ENCODE measurements at places on chromosomes 5 and 9.

DNA sequence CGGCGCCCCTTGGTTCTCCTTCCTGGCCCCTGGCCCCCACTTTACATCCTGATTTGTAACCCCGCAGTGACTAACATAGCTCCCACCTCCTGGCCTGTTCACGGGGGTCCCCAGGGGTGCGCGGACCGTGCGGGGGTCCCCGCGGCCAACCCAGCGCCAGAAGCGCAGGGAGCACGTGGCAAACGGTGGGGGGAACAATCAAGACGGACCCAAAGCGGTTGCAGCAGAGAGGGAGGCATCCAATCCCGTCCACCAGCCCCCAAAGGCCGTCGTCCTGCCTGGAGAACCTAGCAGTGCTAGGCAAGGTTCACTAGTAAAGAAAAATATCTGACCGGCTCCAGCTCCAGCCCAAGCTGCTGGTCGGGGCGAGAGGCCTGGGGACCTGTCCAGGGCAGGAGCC lies 201.5 kb downstream of the AUH start:
- DNase-seq: no peak

DNA sequence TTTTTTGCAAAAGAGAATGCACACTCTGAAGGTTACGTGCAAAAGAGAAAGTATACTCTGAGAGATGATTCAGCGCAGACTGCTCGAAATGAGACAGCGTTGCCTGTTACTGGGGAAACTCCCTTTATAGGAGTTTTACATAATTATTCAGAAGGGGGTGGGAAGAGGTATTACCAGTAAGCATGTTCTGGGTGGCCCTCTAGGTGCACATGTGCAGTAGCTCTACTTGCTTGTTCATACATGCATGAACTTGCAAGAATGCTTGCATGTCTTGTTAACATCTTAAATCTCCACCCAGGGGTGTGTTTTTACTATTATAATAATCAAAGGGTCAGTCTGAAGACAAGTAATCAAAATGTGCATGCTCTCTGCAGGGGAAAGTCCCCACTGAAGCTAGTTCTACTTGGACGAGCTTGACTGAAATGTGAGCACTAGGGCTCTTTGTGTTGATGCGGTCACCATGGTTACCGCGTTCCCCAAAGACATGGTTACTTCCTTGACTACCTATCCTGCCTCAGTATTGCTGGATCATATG lies 75.5 kb downstream of the SGCD start:
- no peak for DNase-seq

DNA sequence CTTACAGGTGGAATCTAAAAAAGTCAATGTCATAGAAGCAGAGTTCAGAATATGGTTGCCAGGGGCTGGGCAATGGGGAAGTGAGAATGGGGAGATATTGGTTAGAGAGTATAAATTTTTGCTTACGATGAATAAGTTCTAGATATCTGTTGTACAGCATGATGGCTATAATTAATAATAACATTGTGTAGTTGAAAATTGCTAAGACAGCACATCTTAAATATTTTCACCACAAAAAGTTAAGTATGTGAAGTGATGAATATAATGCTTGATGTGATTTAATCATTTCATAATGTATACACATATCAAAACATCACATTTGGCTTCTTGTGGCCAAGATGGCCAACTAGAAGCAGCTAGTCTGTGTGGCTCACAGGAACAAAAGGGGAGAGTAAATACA lies 425.9 kb upstream of the ACO1 start:
- DNase-seq: no peak

GRCh38 chr5:145775893-145776444 lies 59.2 kb downstream of the PRELID2 start:
- DNase-seq: no peak

GRCh38 chr9:124359855-124360678 lies 55.2 kb downstream of the PSMB7 start:
- no peak for DNase-seq

DNA sequence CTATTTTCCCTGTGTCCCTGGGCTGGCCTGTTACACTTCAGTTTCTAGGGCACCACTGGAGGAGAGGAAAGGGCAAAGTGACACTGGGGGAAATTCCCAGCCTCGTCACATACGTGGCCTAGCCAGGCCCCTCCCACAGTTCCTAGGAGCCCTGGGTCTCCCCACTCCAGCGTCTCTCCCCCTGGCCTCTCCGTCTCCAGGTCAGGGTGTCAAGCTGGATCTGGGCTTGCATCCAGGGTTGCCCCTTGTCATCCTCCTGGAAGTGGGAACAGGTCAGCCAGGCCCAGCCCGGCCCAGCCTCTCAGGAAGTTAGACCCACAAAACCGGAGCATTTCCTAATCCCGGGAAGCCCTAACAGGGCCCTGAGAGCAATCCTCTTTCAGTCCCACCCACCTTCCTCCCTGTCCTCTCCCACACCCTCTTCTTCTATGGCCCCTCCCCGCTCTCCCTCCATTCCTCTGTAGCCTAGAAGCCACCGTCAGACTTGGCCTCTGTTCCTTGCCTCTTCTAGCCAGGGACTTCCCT lies 4.7 kb upstream of the TNIP1 start:
- DNase-seq: no peak

Measured in hematopoietic multipotent progenitor cell treated with erythropoietin and hydrocortisone succinate and interleukin-3 and kit ligand, for 6 days (in vitro differentiated cells).